Stimulated activated CD4-positive, alpha-beta T cell treated with anti-CD3 and anti-CD28 coated beads, Interleukin-4, amount 100 ng/mL, for 4 hours (primary cell): ENCODE measurements at places on chromosomes 4 and X.

DNA sequence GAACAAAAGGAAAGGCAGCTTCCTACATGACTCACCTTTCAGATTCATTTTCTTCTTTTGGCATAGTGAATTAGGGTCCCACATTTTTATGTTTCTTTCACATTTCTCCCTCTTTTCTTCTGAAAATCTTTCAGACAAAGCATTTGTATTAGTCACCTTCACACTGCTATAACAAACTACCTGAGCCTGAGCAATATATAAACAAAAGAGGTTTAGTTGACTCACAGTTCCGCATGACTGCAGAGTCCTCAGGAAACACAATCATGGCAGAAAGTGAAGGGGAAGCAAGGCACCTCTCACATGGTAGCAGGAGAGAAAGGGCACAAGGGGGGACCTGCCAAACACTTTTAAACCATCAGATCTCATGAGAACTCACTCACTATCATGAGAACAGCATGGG, 36.9 kb downstream of the MAGEA9 start:
- DNase-seq: no peak

DNA sequence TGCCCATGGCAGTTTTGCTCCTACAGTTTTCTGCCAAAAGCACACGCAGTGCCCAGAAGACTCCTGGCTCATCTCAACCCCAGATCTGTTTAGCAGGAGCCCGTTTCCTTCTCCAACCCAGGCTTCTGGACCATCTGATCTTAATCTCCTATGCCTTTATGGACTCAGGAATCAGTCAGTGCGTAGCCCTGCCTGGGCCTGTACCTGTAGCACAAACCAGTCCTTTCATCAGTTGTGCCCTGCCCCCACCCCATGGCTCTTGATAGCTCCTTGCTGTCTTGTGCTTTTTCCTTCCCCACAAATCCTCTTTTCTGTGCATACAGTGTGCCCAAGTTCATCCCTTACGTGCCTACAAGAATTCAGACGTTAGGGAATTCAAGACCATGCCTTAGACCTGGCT, 1.5 kb downstream of the ZNF718 start:
- no peak for DNase-seq

DNA sequence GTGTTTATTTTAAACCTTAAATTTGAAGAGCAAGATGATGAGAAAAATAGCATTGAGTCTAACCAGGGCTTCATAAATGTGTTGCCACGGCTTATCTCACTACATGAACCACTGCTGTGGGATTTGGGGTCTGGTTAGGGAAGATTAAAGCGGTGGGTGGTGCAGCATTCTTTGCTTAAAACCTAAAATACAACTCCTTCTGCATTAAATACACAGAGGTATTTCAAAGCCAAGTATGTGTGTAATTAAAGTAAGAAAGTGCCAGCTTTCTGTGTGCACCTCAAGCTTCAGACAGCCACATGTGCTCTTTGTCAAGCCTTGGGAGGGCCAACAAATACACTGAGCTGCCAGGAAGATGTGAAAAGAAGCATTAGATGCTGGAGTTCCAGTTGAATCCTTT, 128.0 kb downstream of the CPE start:
- no peak for DNase-seq

DNA sequence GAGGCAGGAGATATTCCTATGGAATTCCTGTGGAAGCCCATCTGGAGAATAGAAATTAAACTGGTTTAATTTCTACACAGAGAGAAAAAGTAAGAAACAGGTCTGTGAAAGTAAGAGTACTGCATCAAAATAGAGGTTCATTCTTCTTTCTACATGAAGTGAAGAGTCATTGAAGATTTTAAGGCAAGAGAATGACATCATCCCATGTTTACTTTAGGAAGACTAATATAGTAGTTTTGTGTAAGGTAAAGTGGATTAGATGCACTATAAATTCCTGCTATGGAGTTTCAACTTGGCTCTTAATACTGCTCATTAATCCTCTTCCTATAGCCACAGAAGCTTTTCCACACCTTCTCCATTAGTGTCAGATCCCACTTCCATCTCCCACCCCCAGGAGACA, 47.6 kb downstream of the CNGA1 start:
- DNase-seq: no peak

DNA sequence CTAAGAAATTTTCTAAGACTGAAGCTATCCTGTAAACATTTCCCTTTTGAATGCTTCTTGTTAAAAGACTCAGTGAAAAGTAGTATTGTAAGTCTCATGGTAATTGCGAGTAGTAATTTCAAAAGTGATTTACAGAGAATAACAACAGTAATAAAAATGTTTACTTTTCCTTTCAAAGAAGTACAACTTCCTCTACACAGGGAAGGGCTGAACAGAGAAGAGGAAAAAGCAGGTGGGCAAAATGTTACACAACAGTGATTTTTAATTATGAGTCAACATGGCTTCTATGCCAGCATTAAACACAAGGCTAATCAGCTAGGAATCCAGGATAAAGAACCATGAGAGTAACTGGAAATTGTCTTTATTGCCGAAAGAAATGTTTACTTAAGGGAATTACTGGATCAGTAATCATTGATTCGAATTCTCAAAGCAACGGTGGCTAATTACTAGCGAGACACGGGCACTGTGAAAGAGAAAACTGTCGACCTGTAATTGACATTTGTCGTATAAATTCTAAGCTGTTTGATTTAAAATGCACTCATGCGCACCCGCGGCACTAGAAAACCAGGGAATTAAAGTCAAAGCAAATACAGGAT, 15.4 kb downstream of the UTP3 start:
- DNase-seq: no peak

GRCh38 chrX:32137525-32137924, 1065.7 kb upstream of the FTHL17 start:
- no peak for DNase-seq

DNA sequence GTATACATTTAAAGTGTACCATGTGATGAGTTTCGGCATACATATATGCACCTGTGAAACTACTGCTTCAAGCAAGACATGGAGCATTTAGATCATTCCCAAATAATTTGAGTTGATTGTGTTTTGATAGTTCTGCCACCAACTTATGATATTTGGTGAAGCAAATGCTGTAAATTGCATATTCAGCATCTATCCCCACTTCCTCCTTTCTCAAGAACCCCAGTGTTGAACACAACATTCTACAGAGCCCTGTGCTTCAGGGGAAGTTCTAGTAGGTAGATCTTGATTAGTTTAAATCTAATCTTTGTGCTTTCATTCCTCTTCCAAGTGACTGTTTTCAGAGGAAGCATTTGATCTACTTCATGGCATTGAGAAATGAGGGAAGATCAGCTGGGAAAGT, 5.4 kb upstream of the SHROOM3 start:
- no peak for DNase-seq

- no peak for DNase-seq
Observed at GRCh38 chrX:24207826-24208225, 58.3 kb downstream of the ZFX start.

GRCh38 chr4:133151691-133152329, 2.7 kb downstream of the PCDH10 start:
- no peak for DNase-seq

DNA sequence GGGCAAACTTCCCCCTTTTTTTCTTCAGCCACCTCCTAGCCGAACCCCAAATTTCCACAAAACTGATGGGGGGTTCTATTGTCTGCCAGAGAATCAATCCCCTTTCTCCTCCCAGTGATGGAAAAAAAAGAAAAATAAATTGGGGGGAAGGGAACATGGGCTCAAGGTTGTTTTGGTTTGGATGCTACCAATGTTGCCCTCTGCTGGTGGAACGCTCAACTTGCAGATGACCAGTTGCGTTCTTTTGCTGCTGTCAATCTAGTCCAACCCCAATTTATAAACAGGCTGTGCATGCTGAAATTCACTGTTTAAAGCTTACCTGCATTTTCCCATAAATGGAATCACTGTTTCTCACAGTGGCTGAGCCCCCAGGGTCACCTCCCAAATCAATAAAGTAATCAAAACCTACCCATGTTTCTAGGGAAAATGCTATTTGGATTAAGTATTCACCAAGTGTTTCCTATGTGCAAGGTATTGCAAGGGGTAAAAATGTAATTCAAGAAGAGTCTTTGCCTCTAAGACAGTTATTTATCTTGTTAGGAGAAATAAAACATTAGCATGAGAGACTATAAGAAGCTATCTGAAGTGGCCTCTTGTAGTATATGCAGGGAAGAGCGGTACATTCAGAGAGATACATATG, 116.7 kb upstream of the TMEM164 start:
- DNase-seq: no peak

DNA sequence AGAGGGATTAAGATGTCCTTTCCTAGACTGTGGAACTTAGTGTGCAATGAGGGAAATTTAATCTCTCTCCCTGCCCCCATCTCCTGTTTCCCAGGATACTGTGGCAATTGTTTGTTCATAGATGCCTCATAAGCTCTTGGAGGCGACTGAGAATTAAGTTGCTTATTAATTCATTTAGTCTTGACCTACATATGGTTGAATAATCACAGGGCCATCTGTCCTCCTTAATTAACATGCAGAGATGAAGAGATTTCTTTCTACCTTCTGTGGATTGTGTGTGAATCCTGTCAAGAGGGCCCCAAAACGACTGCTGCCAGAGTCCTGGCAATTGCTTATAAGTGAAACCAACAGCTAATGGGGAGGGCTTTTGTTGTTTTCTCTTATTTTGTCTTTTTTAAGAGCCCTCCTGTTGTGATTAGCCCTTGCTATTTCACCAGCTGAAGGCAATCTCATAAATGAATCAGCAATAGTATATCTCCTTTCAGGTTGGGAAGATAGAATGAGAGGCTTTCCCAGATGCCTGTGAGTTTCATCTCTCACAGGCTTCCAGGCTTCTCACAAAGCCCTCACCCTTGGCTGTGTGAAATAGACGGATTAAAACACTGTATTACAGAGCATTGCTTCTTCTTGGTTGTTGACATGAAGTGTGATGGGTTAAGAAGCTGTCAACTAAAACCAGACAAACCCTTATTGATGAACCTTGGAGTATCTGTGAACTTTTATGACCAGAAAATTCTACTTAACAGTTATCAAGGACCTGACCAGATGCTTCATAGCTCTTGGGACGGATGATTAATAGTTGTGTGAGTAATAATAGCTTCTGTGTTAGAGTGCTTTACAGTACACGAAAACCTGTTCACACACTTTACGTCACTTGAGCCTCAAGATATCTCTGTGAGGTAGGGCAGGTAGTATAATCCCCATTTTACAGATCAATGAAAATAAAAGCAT, 58.5 kb downstream of the PGRMC2 start:
- no peak for DNase-seq

- DNase-seq: no peak
Observed at GRCh38 chr4:140738139-140738538, 18.0 kb downstream of the TBC1D9 start.

GRCh38 chr4:184309241-184310170, 91.8 kb upstream of the ENPP6 start:
- DNase-seq: peak; percentile 30

DNA sequence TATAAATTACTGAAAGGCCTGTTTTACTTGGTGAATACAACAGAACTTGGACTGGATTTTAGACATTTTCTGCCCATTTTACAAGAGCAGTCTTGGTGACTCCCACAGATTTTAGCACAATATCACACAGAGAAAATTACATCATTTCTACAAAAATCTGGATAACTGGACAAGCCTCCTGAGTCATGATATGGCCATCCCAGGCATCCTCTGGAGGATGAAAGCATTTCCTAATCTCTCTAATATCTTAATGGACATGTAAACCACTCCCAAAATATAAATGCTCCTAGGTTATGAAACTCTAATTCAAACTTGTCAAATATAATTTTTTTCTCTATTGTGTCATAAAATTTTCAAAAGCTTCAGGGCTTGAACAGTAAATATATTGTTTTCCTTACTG, 1170.8 kb upstream of the PCDH7 start:
- no peak for DNase-seq

GRCh38 chr4:113025416-113025815, 24.0 kb upstream of the ANK2 start:
- DNase-seq: no peak

DNA sequence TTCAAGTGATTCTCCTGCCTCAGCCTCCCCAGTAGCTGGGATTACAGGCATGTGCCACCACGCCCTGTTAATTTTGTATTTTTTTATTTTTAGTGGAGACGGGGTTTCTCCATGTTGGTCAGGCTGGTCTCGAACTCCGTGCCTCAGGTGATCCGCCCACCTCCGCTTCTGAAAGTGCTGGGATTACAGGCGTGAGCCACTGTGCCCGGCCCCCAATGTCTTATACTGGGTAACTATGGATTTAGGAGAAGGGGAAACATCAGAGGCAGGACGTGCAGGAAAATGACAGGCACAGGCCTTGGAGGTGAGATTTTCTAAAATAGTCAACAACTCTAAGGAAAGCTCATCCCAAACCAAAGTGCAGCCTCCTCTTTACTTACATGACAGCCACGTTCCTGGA, 11.1 kb upstream of the TSPYL2 start:
- DNase-seq: no peak

- no peak for DNase-seq
Observed at GRCh38 chr4:26083987-26084386, 170.0 kb downstream of the SMIM20 start.

DNA sequence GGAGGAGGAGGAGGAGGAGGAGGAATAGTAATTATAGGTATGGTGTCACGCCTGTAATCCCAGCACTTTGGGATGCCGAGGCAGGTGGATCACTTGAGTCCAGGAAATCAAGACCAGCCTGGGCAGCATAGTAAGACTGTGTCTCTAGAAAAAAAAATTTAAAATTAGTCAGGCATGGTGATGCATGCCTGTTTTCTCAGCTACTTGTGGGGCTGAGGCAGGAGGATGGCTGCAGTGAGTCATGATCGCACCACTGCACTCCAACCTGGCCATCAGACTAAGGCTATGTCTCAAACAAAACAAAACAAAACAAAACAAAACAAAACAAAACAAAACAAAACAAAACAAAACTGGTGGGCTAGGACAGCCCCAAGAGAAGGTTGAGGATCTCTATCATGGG, 3.0 kb downstream of the STARD8 start:
- DNase-seq: no peak

DNA sequence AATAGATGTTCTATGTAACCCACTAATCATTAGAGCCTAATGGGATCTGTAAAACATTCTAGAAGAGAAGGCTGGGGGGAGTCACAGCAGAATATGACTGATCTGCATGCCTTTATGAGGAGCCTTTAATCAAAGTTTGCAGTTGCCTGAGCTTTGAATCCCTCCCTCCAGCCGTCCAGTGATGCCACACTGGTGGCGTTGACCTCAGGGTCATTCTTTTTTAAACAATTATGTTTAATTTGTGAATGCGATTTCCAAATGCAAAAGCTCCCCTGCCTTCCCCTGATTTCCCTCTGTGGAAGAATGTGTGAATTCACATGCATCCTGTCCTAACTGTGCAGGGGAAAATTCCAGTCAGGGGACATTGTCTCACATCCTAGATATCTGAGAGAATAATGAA, 199.7 kb upstream of the GPR101 start:
- no peak for DNase-seq
